ENCODE measurements at places on chromosomes 3 and 15.

- no peak for DNase-seq
These were observed 438.5 kb upstream of the RGMA start for GRCh38 chr15:93527374-93528050.

DNA sequence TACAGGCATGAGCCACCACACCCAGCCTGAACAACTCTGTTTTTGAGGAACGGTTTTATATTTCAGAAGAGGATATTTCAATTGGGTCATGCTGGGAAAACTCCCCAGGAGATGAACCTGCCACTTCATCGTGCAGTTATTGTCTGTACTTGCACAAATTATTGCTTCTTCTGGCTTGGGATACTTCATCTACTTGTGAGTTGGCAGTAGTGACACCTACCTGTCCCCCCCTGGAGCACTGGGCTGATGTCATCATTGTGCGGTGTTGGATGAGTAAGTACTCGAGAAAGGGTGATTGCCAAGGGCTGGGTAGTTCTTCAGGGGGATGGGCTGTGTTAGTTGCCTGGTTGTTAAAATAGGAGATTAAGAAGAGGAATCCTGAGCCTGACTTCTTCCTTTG lies 85.1 kb upstream of the SAMMSON start:
- no peak for DNase-seq

- no peak for DNase-seq
These were observed 42.2 kb upstream of the TOPBP1 start for GRCh38 chr3:133703915-133704314.

GRCh38 chr3:182487143-182487542 lies 306.2 kb upstream of the ATP11B start:
- DNase-seq = no peak

- DNase-seq = no peak
These were observed at the start of gene LMAN1L for GRCh38 chr15:74812533-74812932. Gene LMAN1L (plus strand): TSS chr15:74812835. CDS start chr15:74812855, 20 bp downstream.

- no peak for DNase-seq
These were observed 54.7 kb upstream of the ATP13A3 start for GRCh38 chr3:194541483-194541882.

GRCh38 chr15:96627031-96627568 lies 296.6 kb downstream of the NR2F2 start:
- no peak for DNase-seq

GRCh38 chr15:25509703-25510102 lies 70.9 kb upstream of the UBE3A start:
- DNase-seq = no peak

DNA sequence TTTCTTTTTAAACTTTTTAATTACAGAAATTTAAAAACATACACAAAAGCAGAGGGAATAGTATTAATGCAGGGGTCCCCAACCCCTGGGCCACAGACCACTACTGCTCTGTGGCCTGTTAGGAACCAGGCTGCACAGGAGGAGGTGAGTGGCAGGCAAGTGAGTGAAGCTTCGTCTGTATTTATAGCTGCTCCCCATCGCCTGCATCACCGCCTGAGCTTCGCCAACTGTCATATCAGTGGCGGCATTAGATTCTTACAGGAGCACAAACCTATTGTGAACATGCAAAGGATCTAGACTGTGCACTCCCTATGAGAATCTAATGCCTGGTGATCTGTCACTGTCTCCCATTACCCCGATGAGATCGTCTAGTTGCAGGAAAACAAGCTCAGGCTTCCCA lies 22.4 kb downstream of the CCR9 start:
- no peak for DNase-seq

DNA sequence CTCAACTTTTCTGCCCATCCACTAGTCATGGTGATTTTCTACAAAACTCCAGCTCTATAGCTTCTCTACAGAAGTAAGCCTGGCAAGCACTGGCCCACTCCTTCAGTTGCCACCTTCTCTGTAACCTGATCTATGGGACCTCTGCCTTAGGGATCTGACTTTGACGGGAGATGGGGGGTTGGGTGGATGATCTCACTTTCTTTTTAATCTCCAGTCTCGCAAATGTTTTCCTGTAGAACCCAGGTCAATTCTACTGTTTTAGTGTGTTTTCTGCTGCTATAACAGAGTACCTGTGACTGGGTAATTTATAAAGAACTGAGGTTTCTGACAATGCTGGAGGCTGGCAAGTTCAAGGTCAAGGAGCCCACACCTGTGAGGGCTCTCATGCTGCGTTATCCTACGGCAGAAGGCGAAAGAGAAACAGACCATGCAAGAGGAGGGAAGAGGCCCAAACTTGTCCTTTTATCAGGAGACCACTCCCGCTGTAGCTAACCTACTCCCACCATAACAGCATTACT lies 189.9 kb upstream of the THRB start:
- DNase-seq = no peak

GRCh38 chr3:7075901-7076300 lies 215.0 kb downstream of the GRM7 start:
- DNase-seq = no peak

DNA sequence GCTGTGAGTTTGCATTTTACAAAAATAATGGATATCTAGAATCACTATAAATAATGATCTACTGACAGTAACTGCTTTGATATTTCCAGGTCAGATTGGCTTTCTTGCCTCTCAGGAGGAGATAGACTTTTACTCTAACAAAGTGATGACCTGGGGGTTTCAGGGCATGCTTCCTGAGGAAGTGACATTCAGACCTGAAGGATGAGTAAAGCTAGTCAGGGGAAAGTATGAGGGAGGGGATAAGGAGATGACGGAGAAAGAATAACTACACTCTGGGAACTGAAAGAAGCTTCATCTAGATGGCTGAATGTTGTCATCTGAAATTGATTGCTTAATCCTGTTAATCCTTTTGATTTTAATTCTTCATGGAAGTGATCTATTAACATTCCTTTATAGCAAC lies 32.2 kb downstream of the ARMC8 start:
- DNase-seq = no peak

DNA sequence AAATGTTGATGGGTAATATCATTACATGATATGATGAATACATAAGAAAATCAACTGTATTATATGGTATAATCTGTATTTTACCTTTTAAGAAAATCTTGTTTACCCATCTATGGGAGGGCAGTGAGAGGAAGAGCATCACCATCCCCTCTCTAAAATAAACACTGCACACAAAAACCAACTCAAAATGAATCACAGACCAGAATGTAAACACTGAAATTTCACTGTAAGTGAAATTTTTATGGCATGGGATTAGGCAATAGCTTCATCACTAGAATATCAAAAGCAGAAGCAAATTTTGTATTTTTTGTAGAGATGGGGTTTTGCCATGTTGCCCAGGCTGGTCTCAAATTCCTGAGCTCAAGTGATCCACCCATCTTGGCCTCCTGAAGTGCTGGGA lies 26.2 kb downstream of the IFT80 start:
- DNase-seq = peak; percentile 68

GRCh38 chr15:31352911-31353811 lies 26.5 kb downstream of the KLF13 start:
- DNase-seq = peak; percentile 81

DNA sequence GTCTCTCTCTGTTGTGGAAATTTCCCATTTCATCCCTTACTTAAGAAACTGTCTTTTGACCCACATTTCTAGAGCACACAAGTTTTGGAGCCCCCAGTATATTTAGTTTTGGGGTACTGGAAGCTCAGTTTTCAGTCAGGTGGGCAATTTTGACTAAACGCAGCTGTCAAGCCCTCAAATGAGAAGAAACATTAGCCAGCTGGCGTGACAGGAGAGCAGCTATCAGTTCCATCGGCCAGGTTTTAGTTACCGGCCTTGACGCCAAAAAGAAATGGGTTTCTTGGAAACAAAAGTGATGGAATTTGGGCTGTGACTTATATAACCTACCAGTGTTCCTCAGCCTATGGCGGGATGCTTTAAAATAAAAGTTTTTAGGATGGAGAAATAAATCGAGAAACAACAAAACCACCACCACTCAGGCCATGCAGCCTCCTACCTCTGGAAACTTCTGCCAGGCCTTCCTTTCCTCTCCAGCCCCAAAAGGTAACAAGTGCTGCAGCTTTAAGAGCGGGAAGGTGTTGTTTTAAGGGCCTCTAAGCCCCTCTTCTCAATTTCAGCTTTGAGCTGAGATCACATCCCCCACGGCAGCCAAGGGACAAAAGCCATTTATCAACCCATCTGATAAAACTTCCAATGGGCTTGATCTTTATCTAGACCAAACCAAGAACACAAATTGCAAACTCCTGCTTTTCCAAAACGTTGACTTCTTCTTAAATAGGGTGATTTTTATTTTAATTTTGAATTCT lies 18.3 kb downstream of the RGMA start:
- DNase-seq = no peak

DNA sequence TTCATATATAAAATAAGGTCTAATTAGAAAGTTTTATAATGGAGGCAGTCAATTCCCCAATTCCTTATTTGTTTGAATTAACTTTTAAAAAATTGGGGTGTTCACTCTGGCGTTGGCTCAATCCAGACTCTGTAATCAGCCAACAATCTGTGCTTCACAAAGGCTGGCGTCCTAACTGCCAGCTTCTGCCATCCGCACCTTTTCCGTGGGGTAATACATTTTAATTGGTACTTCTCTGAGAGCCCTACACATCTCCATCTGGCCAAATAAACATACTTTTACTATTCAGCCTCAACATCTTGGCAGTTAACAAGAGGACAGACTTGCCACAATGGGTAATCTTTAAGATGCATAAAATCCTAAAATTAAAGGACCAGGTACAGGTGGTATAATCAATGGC lies 125.2 kb upstream of the CCNL1 start:
- no peak for DNase-seq

DNA sequence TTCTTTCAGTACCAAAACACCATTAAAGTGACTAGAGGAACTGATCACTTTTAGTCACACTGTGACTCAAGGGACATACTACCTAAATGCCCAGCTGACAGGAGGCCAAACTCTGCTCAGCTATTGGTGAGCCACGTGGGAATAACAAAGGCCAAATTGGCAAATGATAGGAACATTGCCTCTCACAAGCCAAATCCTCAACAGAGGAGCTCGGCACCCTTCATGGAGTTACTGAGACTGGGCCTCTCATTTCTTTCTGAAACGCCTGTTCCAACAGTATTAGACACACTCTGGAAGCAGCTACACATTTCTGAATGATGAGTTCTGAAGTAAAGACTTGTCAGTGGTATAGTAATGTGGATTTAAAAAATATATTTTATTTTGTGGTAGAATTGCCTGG lies 166.0 kb upstream of the COL8A1 start:
- no peak for DNase-seq

GRCh38 chr15:53072077-53072476 lies 281.9 kb upstream of the ONECUT1 start:
- DNase-seq = peak; percentile 14

- peak; percentile 65 for DNase-seq
These were observed 339.0 kb upstream of the PROK2 start for GRCh38 chr3:72123908-72124441.

DNA sequence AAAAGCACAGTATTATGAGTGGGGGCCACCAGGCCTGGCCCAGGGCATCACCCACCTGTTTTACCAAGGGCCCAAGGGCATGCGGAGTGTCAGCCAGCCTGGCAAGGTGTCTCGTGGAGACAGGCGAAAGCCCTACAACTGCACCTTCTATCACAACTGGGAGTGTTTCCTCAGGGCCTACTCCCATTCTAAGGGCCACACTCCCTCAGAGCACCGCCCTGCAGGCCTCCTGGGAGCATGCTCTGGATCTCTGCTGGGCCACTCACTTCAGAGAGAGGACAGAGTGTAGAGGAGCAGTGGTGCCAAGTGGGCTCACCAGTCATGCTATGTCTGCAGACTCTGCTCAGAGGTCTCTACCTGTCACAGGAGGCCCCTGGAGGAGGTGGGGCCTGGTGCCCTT lies 21.2 kb upstream of the CLK3 start:
- no peak for DNase-seq

DNA sequence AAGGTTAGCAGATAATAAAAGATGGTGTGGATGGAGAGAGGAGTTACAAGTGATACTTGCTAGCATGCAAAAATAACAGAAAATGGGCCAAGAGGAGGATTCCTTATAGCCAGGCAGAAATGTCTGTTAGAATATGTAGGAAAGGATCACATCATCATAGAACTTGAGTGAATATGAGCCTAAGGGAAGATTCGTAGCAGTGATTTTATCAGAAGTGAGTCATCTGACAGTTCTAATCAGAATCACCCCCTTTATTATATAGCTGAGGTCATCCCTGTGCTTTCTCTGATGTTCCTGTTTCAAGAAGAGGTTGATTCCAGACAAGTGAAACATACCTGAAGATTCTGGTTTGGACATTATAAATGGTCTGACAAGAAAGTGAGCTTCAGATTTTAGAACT lies 22.9 kb downstream of the EXOG start:
- peak; percentile 87 for DNase-seq

GRCh38 chr3:69087030-69087791 lies 2.5 kb downstream of the ARL6IP5 start:
- DNase-seq = no peak

Data from HFFc6 (cell line).